Naive B cell (primary cell): ENCODE measurements at places on chromosomes 5 and 9. TPM values are rescaled to one million over a fixed set of nuclear protein-coding genes. Genes with fewer than 3 reads are reported as not detected.
A peak's percentile ranks its signal among the peaks of the same experiment; 100 is the strongest.

DNA sequence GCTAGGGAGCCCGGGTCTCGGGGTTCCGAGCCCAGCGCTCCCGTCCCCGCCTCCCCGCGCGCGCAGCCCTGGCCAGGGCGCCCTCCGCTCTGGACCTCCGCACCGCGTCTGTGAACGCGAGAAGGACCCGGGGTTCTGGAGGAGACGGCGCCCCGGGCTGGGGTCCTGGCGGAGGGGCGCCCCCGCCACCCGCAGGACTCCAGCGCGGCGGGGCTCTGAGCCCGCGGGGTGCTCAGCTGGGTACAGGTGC lies 431 bp downstream of the TMOD1 start:
- no peak overlapping the region for H3K27ac ChIP-seq
- peaks cover 12% of the 10 kb centered on the region for H3K36me3 ChIP-seq
- peak overlapping the region; percentile 87 for H3K4me3 ChIP-seq

GRCh38 chr5:31476738-31477141 lies 55.2 kb downstream of the DROSHA start:
- peaks cover 38% of the 10 kb centered on the region for H3K36me3 ChIP-seq
- no peak for DNase-seq
- no peak overlapping the region for H3K4me3 ChIP-seq
- no peak overlapping the region for H3K27ac ChIP-seq
- H3K27me3 ChIP-seq, result no peaks in the 10 kb centered on the region

DNA sequence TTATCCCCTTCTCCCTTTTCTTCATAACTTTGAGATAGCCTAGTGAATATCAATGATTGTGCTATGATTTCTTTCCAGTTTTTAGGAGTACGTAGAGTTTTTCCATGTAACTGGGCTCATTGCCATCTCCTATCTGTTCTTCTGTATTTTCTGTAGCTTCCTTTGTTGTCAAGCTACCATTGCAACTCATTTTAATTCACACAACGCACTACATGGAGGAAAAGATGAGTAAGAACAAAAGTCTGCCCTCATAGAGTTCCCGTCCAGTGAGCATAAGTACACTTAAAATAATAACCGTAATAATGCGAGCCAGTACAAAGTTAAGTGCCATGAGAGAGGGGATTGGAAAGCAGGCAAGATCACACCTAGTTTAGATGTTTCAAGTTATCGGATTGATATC lies 177.7 kb downstream of the PAM start:
- H3K27ac ChIP-seq, result peak overlapping the region; percentile 15
- H3K36me3 ChIP-seq, result no peaks in the 10 kb centered on the region
- no peaks in the 10 kb centered on the region for H3K27me3 ChIP-seq
- DNase-seq, result no peak

DNA sequence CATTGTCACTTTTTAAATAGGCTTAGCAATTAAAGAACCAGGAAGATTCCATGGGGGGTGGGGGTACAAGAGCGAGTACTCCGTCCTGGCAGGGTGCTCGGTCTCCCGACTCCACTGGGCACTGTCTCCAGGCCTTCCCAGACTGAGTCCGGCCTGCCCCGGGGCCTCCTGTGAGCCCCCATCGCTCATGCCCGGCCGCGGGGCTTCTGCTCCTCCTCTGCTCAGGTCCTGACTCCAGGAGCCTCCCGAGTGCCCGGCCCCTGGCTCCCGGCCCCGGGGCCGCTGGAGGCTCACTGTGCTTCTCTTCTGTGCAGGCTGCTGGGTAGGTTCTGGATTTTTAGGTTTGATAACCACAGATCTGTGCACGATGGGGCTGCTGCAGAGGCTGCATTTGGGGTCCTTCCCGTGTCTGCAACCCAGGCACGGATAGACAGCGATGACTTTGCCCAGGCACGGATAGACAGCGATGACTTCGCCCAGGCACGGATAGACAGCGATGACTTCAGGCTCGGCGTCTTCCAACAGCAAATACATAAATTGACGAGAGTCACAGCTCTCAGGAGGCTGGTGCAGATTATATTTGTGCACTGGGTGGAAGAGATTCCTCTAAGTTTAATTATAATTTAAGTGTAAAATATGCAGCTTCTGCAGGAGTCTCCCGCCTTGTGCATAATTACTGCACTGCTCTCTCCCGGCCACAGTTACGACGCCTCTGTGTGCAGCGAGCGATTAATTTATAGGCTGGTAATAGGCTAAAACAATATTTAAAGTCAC lies 74.8 kb upstream of the RXRA start:
- H3K4me3 ChIP-seq, result no peak overlapping the region
- DNase-seq, result no peak
- H3K4me1 ChIP-seq, result peaks cover 14% of the 10 kb centered on the region
- peaks cover 10% of the 10 kb centered on the region for H3K27me3 ChIP-seq
- peaks cover 4% of the 10 kb centered on the region for H3K36me3 ChIP-seq
- H3K27ac ChIP-seq, result no peak overlapping the region

GRCh38 chr5:73922875-73923557 lies 297.0 kb downstream of the ARHGEF28 start:
- H3K27ac ChIP-seq, result no peak overlapping the region
- H3K4me1 ChIP-seq, result no peaks in the 10 kb centered on the region
- no peak for DNase-seq
- H3K27me3 ChIP-seq, result peaks cover 14% of the 10 kb centered on the region
- H3K36me3 ChIP-seq, result no peaks in the 10 kb centered on the region
- H3K4me3 ChIP-seq, result no peak overlapping the region

DNA sequence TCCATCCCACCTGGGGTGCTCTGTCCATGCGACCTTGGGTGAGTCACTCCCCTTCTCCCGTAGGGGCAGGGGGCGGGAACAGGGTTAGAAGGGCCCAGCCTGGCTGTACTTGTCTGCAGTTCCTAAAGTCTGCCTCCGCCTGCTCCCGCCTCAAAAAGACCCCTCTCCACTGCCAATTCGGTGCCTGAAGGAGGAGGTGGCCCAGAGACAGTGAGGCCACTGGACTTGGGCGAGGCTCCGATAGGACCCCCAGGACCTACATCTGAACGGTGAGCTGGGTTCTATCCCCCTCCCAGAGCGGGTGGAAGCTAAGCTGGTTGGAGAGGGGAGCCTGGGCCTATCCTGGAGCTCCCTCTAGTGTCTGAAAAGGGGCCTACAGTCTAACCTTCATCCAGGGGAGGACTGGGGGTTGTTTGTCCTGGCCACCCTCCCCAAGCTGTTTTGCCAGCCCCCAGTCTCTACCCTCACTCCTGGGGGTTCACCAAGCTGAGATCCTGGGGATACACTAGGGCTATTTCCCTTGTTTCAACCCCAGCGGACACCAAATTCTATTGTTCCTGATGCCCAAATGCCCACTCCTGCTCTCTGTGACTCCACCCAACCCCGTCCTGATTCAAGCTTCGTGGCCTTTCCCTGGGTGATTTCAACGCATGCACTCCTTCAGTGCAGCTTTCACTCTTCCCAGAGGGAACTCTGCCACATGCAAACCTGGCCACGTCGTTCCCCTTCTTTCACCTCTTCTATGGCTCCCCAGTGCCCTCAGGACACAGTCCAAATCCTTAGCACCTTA lies 6.1 kb upstream of the CRB2 start:
- peak overlapping the region; percentile 86 for H3K27ac ChIP-seq
- peak; percentile 73 for DNase-seq
- peaks cover 13% of the 10 kb centered on the region for H3K4me1 ChIP-seq
- H3K27me3 ChIP-seq, result no peaks in the 10 kb centered on the region

The LVRN gene
- not detected for polyA plus RNA-seq

The ORM2 gene
- polyA plus RNA-seq, result not detected

The SLC38A9 gene
- 13.2 TPM for polyA plus RNA-seq

The AMBP gene
- polyA plus RNA-seq, result not detected

The MARCHF11 gene
- polyA plus RNA-seq, result not detected

The MARCOL gene
- not detected for polyA plus RNA-seq
